NCI-H1105 (cell line): ENCODE measurements at places on chromosomes 1 and 21.

DNA sequence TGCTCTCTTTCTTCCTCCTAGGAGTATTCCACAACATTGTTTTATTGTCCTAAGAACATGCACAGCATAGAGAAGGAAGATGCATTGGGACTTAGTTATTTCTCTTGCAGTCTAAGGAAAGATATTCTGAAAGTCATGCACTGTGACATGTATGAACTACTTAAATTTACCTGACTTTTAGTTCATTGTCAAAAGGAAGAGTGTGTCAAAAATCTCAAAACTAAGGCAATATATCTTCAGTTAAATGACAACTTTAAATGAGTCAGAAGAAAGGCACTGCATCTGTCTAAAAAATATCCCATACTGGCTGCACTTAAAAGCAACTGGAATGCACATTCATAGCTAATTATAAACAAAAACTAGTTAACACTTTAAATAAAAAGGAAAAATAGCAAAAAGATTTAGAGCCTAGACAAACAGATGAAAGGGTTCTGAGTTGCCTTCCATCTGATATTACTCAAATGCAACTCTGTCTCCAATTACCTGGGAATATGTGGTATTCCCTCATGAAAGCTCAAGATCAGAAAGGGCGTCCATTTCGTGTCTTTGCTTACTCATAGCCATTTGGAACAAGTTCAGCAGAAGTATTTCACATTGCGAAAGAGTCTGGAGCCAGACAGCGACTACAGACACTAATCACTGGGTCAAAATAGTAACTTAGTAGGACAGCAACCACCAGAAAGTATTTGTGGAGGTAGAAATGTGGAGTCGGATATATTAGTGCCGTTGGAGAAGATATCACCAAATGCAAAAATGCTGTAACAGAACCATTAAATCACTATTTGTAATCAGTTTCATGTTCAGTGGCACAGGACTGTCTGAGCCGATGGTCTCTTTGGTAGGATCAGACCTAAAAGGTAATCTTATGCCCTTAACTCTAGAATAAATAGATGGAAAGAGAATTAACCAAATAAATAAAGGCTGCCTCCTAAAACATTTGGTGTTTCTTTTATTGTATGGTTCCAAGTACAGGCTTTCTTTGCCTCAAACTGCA lies 225.7 kb downstream of the GREM2 start:
- DNase-seq: no peak

DNA sequence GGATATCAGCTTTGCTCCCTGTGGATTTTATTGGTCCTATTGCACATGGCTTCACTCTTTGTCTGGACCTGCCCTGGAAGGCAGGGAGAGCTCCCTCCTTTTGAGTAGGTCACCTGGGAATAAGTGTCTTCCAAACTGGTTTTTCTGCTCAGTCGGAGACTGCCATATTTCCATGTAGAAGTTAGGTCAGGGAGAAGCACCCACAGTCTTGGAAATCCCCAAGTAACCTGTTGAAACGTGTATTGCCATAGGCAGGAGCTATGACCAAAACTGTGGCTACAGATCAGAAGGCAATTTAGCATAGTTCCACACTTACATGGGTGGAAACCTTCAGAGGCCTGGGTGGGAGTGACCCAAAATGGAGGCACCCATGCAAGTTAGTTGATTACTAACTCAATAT lies 3.5 kb upstream of the GNG12 start:
- DNase-seq: no peak

DNA sequence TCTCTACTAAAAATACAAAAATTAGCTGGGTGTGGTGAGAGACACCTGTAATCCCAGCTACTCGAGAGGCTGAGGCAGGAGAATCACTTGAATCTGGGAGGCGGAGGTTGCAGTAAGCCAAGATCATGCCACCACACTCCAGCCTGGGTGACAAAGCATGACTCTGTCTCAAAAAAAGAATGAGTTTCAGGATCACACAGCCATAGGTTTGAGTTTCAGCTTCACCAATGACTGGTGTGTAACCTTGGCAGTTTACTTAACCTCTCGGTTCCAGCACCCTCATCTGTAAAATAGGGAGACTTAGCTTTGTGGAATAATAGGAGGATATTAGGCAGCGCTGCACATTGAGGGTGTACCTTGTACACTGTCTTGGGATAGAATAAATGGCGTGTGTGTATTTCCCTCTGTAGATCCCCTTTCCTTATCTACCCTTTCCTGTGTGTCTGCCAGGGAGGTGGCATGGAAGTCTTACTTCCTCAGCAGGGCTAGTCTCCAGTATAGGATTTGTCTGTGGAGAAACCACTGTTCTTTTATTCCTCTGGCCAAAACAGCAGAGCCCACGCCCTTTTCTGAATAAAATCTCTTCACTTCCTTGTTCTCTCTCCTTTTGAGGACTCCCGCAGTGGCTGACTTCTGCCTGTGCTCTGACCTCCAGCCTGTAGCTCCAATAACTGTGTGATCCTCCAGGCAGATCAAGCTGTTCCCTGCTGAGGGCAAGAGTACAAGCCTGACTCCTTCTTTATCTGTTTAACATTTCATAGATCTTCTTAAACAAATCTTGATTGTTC lies 90.4 kb downstream of the HHAT start:
- no peak for DNase-seq

GRCh38 chr1:203063287-203063686 lies 22.5 kb downstream of the MYOG start:
- no peak for DNase-seq

DNA sequence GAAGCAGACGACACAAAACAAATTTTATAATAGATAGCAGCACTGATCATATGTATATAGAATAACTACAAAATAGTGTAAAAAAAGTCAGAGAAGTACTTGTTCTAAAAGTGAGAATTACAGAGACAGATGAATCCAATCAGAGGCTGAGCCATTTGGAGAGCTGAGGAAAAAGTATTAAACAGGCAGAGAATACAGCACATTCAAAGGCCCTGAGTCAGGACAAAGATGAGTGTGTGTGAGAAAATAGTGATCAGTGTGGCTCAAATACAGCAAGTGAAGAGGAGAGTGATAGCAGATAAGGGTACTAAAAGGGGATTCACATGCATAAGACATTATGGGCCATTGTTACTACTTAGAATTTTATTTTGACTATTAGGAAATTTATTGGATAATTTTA lies 430.6 kb upstream of the BRINP3 start:
- no peak for DNase-seq

GRCh38 chr1:178541829-178542553 lies 29.1 kb downstream of the TEX35 start:
- DNase-seq: no peak

GRCh38 chr1:183493540-183494245 lies 21.4 kb downstream of the SMG7 start:
- no peak for DNase-seq

DNA sequence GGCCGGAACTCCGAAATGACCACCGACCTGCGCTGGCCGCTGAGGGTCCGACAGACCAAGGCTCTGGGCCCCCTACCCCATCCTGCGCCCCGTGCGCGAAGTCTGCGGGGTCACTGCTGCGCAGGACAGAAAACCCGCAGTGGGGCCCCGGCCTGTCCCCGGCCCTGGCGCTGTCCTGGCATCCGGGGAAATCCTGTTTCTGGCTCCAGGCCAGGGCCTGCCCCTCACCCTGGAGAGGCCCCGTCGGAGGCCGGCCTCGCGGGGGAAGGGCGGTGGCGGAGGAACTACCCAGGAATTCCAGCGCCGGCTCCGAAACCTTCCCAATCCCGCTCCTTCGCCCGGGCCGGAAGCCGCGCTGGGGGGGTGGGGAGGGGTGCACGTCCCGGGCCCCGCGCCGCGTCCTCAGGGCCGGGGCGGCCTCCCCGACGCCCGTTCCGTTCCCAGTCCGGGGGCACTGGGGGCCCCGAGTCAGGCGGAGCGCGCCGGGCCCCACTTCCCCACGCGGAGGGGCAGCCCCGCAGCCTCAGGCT lies 77.0 kb downstream of the MORN1 start:
- DNase-seq: peak; percentile 19

- DNase-seq: peak; percentile 55
Observed at GRCh38 chr1:209455661-209456358, 127.7 kb upstream of the CAMK1G start.

GRCh38 chr1:206944703-206945102 lies 1.6 kb downstream of the PIGR start:
- DNase-seq: no peak

- no peak for DNase-seq
Observed at GRCh38 chr1:19388980-19389379, 76.9 kb downstream of the SLC66A1 start.

GRCh38 chr1:27325286-27325685 lies 3.3 kb downstream of the TMEM222 start:
- no peak for DNase-seq

DNA sequence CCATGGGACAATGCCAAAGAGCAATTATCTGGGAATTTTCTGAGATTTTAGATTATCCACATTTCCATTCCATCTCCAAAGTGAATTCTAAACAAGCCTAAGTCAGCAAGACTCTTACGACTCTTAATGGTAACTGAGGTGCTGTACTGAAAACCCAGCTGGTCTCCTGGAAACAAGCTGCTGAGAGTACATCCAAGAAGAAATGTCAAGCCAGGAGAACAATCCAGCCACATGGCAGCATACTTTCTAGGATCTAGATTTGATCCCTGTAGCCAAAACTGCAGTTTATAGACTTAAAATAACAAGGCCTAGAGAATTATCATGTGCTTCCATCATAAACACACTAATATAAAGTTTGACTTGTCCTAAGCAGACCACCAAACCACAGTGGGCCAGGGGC lies 45.8 kb downstream of the KCNH1 start:
- DNase-seq: no peak

- DNase-seq: no peak
Observed at GRCh38 chr1:30758121-30758688, 631 bp upstream of the LAPTM5 start.

DNA sequence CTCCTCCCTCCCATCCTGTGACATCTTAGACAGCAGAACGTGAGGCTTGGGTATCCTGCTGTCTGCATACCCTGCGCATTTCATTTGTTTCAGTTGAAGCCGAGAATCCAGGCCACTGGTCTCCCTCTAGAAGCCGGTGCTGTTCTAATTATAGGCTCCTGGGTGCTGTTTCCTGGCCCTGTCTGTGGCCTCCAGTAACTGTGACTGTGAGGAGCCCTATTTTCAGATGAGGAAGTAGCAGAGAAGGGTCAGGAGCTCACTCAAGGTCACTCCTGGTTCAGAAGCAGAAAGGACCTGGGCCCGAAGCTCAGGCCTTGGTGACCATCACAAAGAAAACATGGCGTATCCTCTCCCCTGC lies 24.0 kb downstream of the COQ8A start:
- DNase-seq: no peak

GRCh38 chr1:24481101-24481500 lies 21.5 kb upstream of the RCAN3 start:
- DNase-seq: no peak

DNA sequence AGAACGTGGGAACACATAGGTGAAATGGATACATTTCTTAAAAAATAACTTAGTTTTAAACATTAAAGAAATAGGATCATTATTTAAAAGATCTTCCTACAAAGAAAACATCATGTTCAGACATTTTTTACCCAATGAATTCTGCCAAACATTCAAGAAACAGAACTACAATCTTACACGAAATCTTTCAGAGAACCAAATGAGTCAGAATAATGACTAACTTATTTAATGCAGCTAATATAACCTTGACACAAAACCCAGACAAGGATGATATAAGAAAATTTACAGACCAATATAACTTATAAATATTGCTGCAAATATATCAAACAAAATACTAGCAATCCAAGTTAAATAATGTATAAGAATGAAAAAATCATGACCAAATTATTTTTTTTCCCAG lies 220.1 kb upstream of the KCNK2 start:
- DNase-seq: no peak

GRCh38 chr21:23858878-23859277 lies 1748.4 kb downstream of the MRPL39 start:
- DNase-seq: no peak

DNA sequence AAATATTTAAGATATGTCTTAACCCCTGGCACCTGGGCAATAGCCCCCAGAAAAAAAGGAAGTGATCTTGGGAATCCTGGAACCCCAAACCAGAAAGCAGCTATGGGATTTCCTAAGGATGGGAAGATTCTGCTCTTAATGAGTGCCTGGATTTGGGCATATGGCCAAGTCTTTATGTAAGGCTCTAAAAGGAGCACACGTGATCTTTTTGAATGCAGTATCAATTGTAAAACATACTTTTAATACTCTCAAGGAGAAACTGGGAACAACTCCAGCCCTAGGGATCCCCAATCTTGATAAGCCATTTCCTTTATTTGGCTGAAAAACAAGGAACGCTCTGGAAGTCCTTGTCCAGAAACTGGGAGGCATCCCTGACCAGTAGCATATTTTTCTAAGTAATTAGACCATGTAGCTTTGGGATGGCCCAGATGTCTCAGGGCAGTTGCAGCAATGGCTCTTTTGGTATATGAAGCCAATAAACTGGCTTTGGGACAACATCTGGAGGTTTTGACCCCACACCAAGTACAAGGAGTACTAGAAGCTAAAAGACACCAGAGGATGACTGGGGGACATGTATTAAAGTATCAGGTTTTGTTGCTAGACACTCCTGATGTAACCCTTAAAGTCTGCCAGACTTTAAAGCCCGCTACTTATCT lies 80.9 kb upstream of the KIAA0040 start:
- DNase-seq: no peak

GRCh38 chr1:67294836-67295617 lies 12.6 kb upstream of the IL12RB2 start:
- DNase-seq: no peak

DNA sequence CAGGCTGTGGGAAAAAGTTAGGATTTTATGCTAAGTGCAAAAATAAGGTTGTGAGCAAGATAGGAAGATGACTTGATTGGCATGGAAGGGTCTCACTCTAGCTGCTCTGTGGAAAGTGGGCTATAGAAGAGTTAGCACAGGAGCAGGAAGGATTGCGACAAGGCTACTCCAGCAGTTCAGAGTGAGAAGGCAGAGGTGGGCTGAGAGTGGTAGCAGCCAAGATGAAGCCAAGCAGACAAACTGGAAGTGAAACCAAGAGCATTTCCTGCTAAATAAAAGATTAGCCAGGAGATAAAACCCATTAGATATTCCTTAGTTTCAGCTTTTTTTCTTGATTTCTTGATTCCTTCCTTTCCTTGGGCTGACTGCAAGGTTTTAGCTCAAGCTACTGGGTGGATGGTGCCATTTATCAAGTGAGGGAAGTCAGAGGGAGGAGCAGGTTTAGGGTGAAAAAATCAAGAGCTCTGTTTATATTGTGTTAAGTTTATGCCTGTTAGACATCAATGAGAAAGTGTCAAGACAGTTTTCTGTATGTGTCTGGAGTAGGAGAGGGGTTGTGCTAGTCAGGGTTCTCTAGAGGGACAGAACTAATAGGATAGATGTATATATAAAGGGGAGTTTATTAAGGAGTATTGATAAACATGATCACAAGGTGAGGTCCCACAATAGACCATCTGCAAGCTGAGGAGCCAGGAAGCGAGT lies 33.1 kb upstream of the ZNF644 start:
- no peak for DNase-seq

DNA sequence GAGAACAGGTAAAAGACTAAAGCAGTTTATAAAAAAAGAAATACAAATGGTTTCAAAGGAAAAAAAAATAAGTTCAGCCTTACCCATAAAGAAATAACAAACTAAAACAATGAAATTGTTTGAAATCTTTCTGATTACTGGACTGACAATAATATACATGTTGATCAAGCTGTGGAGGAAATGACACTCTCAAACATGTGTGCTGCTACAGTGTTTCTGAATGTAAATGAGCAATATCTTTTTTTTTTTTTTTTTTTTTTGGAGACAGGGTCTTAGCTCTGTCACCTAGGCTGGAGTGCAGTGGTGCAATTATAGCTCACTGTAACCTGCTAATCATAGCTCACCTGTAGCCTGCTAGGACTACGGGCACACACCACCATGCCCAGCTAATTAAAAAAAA lies 6.5 kb downstream of the EPS15 start:
- DNase-seq: no peak
